Prostate gland (tissue), 2 donors: ENCODE measurements at places on chromosomes 16 and 17. TPM values are rescaled to one million over a fixed set of nuclear protein-coding genes. Genes with fewer than 3 reads are reported as not detected.
A peak's percentile ranks its signal among the peaks of the same experiment; 100 is the strongest.

The AOC3 gene
- 20.7 TPM for total RNA-seq

DNA sequence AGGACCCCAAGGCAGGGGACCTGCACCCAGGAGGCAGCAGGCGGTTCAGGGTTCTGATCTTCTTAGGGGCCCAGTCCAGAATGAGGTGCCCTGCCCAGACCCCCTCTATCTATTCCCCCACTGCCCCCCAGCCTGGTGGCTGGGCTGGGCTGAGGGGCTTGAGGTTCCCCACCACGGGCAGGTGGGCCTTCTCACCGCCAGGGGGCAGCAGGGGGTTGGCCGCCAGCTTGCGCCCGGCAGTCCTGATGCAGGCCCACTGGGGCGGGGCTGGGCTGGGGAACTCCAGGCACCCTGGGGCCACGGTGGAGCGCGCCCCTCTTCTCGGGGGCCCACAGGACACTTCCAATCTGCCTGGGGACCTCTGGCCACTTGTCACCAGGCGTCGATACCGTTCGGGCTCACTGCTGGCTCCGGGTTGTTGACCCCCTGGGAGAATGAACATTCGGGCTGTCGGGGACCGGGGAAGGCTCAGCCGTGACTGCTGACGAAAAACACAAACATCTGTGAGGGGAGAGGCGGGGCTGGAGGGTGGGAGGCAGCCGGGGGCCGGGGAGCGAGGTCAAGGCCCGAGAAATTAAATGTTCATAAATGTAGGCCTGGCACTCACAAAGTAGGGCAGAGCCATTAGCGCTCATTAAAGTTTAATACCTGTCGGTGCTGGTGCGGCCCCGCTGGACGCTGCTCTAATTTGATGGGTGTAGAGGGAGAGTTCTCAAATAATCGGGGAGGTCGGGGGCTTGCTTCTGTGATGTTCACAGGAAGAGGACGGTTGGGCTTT is 219.3 kb upstream of the GSE1 start:
- no peaks in the 10 kb centered on the region for H3K36me3 ChIP-seq
- H3K4me1 ChIP-seq, result peaks cover 8% of the 10 kb centered on the region
- H3K27ac ChIP-seq, result no peak overlapping the region
- H3K4me3 ChIP-seq, result no peak overlapping the region
- DNase-seq, result no peak
- H3K27me3 ChIP-seq, result no peaks in the 10 kb centered on the region

The KRTAP1-1 gene
- not detected for total RNA-seq

DNA sequence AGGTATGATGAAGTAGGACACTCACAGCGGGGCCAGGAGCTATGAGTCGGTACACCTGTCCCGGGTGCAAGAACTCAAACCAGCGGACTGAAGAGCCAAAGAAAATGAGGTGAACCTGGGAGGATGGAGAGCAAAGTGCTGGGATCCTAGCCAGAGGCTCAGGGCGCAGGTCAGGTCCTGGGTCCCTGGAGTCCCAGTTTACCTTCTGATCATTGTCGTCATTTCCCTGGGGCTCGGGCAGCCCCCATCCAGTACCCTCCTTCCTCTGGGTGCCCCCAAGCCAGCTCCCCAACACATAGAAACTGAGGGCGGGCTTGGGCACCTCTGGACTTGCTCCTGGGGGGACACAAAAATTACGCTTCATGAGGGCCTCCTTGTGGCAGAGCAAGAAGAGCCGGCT is 16.2 kb downstream of the CTC1 start:
- no peaks in the 10 kb centered on the region for H3K4me1 ChIP-seq
- H3K4me3 ChIP-seq, result no peak overlapping the region
- no peak for DNase-seq

DNA sequence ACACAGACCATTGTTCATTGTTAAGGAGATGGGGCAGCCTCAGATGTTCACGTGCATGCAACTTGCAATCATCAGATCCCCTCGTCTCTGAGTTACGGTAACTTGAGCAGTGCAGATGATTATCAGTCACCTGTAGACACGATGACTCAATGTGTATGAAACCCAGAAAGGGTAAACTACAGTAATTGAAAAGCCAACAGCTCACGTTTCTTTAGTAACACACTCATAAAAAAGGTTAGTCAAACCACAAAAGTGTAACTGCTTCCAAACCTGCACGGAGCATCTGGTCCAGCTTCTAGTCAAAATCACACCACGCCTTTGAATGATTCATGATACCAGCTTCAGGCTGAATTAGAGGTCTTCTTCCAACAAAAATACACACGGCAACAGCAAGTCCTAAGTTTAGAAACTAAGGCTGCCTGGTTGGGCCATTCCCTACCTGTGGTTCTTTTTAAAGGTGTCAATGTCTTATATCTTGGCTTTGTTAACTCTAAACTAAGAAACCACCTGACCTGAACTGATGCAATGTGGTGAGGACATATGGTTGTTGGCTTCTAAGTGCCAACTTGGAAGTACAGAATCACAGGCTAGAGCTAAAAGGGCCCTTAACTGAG is 32.3 kb downstream of the GRB7 start:
- no peaks in the 10 kb centered on the region for H3K4me1 ChIP-seq
- no peak overlapping the region for H3K27ac ChIP-seq
- peak; percentile 62 for DNase-seq
- H3K36me3 ChIP-seq, result no peaks in the 10 kb centered on the region
- H3K27me3 ChIP-seq, result no peaks in the 10 kb centered on the region
- no peak overlapping the region for H3K4me3 ChIP-seq

The C17orf58 gene
- 22.7 TPM for total RNA-seq

GRCh38 chr16:27408012-27408601 is 6.1 kb downstream of the IL21R start:
- no peak overlapping the region for H3K4me3 ChIP-seq
- no peaks in the 10 kb centered on the region for H3K36me3 ChIP-seq
- H3K4me1 ChIP-seq, result no peaks in the 10 kb centered on the region
- no peak overlapping the region for H3K27ac ChIP-seq
- DNase-seq, result no peak
- H3K27me3 ChIP-seq, result no peaks in the 10 kb centered on the region
